ENCODE measurements at places on chromosomes 12 and 14. TPM values are rescaled to one million over a fixed set of nuclear protein-coding genes. Genes with fewer than 3 reads are reported as not detected.

The NPAS3 gene
- polyA plus RNA-seq: 0.01 TPM

The FAM181A gene
- polyA plus RNA-seq: not detected

The MYH6 gene
- not detected for polyA plus RNA-seq

The RD3L gene
- polyA plus RNA-seq: not detected

The PKP2 gene
- polyA plus RNA-seq: 55.5 TPM

The NEK9 gene
- polyA plus RNA-seq: 43.7 TPM

The MYRFL gene
- polyA plus RNA-seq: 0.39 TPM

The GPR162 gene
- 0.09 TPM for polyA plus RNA-seq

The TMED10 gene
- 428 TPM for polyA plus RNA-seq

The CMKLR1 gene
- 0.13 TPM for polyA plus RNA-seq

The SPIC gene
- not detected for polyA plus RNA-seq

DNA sequence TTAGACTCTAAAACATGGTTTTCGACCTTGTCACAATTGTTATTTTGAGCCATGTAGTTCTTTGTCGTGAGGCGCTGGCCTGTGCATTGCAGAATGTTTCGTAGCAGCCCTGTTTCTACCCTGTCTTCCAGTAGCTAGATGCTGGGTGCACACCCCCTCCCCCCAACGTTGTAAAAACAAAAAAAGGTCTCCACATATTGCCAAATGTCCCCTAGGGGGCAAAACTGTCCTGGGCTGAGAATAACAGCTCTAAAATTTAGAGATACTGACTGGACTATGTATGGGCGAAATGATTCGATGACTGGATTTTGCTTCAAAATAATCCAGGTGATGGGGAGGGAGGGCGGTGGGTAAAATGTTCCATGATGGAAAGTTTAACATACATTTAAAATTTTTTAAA lies 126.1 kb upstream of the FUT8 start:
- DNase-seq: no peak

- DNase-seq: no peak
Measured at GRCh38 chr14:31206536-31207286, 882 bp downstream of the HECTD1 start.

GRCh38 chr14:75522224-75522982 lies at the start of gene BATF:
Gene BATF, plus strand, starts transcription at chr14:75522469. Its CDS starts 214 bp downstream, at chr14:75522683.
- no peak for DNase-seq

DNA sequence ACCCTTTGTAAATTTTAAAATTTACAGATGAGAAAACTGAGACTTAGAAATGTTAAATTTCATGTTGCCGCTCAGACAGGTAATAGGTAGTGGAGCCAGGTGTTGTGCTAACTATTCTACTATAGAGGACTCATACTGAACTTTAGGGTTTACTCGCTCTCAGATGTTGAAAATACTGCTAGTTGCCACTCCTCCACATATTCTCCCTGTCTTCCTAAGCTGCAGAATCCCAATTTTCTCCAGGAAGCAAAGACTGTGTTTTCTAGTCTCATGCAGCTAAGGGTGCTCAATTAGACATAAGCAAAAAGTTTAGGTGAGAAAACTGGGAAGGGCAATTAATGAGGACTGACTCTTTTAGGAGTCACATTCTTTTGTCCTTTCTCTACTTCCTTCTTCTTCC lies 612.3 kb downstream of the KCNH5 start:
- no peak for DNase-seq

- no peak for DNase-seq
Measured at GRCh38 chr12:10132850-10133370, 2.9 kb upstream of the CLEC7A start.

- no peak for DNase-seq
Measured at GRCh38 chr14:34098045-34098984, 147.4 kb upstream of the EGLN3 start.

DNA sequence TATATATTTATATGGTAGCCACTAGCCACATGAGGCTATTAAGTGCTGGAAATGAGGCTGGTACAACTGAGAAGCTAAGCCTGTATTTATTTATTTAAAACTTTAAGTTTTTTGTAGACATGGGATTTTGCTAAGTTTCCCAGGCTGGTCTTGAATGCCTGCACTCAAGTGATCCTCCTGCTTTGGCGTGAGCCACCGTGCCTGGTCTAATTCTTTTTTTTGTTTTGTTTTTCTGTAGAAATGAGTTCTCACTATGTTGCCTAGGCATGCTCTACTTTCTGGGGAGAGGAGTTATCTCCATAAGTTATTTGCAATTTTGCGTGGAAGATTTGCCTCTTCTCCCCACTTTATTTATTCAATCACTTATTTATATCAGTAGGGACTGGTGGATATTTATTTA lies 4.8 kb upstream of the SNRNP35 start:
- DNase-seq: no peak

DNA sequence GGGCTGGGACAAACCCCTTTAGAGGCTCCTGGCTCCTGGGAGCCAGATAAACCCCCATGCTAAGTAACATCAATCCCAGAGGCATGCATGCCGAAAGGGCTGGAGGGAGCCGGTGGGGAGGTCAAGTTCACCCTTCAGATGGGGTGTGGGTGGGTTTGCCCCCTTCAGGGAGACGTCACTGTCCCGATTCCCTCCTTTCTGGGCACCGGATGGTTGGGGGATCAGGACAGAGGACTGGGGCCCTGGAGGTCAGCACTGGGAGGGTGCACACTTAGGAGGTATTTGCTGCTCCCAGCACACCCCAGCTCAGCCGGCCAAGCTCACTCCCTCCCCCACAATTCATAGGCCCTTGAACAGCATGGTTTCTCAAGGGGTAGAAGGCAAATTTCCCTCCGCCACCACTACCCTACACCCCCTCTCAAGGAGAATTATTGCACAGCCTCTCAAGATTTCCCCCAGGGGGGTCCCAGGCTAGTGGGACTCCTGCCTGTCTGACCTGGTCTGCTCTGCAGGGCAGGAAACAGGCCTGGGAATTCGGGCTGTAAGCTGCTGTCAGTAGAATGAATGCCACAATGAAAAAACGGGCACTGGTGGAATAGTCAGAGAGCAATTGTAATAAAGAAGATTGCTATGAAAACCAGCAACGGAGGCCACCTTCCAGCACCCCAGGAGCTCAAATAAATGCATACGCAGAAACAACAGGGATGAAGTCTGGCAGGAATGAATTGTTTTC lies 63.5 kb downstream of the GALNT16 start:
- no peak for DNase-seq

DNA sequence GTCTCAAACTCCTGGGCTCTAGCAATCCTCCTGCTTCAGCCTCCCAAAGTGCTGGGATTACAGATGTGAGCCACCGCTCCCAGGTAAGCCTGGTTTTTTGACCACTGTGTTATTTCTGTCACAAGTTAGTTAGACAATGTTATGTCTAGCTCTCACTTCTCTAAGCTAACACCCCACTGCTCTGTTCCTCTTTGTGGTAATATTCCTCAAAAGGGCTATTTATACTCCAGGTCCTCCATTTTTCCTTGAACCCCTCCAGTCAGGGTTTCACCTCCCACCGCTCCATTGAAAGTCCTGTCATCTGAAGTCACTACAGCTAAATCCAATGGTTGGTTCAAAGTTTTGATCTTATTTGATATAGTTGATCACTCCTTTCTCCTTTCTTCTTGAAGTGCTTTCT lies 5.1 kb downstream of the IRAK3 start:
- DNase-seq: no peak

GRCh38 chr14:64069634-64070359 lies 217.0 kb downstream of the SYNE2 start:
- DNase-seq: no peak

- no peak for DNase-seq
Measured at GRCh38 chr12:4943938-4944284, 34.2 kb downstream of the KCNA1 start.

DNA sequence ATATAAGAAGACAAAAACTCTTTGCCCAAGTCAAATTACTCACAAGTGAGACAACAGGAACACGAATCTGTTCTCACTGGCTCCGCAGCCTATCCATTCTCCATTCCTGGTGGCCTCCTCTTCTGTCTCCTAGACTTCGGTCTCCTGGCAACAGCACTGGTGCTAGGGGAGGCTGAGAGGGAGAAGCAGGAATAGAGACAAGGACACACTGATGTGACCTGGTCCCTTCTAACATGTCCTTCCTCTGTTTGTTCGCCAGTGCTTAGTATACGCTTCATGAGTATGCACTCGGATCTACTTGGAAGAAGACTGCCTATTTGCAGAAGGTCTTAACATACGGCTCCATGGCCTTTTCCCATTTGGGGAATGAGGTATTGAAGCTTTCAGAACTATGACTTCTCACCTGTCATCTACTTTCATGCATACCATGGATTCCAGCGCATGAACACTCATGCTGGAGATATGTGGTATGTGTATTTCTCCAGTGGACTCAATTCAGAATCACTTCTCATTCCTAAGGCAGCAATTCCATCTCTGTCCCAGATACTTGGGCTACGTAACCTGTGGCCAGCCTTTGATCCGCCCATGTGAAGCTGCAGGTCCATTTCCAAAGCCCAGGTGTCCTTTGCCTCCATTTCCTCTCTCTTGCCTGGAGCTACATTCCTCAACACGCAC lies 33.9 kb downstream of the BHLHE41 start:
- DNase-seq: peak; percentile 84

DNA sequence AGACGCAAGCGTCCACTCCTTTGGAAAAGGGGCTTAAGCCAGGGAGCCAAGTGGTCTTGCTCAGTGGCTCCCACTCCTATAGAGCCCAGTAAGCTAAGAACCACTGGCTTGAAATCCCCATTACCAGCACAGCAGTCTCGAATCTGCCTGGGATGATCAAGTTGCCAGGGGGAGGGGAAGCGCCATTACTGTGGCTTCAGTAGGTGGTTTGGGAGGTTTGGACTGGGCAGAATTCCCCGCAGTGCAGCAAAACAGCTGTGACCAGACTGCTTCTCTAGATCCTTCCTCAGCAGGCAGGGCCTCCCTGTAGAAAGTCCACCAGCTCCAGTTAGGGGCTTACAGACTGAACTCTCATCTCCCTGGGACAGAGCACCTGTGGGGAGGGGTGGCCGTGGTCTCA lies 115.4 kb downstream of the TMEM117 start:
- no peak for DNase-seq

DNA sequence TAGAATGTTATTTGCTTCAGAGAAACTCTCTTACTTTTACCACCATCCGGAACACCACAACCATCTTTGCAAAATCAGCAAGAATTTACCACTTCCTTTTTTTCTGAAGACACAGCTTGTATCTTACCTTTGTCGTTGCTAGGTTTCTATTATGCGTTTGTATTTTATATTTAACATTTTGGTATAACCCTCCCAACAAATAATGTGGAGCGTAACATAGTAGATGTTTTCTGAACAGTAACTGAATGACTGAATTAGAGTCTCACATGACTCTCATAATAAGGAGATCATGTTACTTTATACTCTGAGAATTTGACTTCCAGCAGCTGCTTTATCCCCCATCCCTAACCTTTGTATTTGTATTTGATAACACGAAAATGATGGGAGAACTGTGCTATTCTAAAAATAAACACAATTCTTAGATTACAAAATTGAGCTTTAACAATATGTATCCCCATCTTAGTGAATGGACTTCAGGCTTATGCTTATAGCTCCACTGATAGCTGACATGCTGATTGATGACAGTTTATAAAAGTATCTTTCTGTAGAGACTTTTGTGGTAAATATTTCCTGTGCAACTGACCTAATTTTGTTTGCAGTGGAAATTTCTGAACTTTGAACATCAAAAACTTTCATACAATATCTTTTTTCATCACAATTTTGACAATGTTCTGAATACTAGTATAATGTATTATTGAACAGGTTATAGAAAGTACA lies 7.9 kb upstream of the KLRB1 start:
- no peak for DNase-seq

GRCh38 chr12:116975779-116976393 lies 65.1 kb downstream of the FBXW8 start:
- no peak for DNase-seq

DNA sequence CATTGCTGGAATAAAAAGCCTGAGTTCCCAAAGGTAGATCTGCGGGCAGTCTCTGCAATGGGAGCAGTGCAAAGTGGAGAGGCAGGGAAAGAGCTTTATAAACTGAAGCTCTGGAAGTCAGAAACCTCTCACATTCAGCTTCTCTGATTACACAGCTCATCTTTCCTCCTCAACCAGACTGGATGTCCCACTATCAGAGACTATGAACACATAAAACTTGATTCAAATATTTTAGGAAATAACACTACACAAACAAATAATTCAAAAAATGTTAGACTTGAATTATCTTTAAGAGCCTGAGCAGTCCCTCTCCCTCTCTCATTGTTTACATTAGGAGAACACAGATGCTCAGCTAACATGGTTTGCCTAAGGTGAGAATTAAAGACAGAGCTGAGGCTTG lies 72.9 kb downstream of the DENND5B start:
- DNase-seq: no peak

- DNase-seq: no peak
Measured at GRCh38 chr12:98924-99352, 32.4 kb downstream of the IQSEC3 start.

DNA sequence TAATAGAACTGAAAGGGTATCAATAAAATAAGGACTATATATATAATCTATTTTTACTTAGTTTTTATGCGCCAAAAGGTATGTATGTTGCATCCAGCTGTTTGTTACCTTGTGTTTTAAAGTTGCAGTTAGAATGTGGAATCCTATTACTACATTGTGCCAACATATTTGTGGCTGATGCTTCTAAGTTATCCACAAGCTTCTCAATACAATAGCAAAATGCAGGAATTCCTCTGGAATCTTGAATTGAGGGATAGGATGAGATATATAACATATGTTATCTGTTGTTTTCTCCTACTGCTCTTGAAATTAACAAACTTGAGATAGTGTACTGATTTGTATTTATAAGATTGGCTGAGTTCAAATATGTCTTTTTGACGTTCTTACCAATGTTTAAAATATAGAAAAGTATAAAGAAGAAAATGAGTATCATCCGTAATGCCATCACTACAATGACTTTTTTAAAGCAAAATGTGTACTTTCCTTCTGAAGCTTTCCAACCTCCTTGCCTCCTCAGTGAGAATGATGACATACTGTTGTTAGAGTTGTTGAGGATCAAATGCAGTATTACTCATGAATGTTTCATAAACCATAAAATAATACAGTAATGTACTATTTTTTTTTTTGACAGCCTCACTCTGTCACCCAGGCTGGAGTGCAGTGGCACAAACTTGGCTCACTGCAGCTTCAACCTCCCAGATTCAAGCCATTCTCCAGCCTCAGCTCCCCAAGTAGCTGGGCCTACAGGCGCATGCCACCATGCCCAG lies 6.6 kb downstream of the RAP1B start:
- no peak for DNase-seq

- DNase-seq: no peak
Measured at GRCh38 chr14:72519543-72519942, 374.4 kb downstream of the DPF3 start.

GRCh38 chr14:99380402-99380801 lies 100.3 kb downstream of the SETD3 start:
- no peak for DNase-seq

DNA sequence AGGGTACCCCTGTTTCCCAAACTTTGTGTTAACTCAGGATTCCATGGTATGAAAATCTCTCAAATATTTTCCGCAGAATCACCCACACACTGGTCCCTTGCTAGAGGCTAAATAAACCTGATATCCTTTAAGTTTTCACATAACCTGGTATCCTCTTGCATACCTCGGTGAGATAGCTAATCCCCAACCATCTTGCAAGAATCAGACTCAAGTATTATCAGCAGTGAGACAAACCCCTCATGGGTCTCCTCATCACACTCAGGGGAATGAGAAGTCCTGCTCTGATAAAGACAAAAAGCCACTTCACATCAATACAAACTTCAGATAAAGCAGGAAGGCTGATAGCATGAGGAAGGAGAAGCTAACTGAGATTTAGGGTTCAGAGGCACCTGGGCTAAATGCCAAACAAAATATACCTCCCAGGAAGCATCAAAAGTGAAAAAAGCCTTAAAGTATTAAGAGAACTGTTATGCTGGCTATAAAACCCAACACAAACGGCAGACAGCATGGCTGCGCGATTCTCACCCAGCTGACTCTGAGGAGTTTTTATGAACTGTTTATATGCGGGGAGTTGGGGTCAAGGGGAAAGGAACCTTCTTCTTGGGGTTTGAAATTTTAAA lies 96.5 kb downstream of the FOXN3 start:
- DNase-seq: no peak
